Endothelial cell of umbilical vein (primary cell): ENCODE measurements at places on chromosomes 11 and 22. TPM values are rescaled to one million over a fixed set of nuclear protein-coding genes. Genes with fewer than 3 reads are reported as not detected.

The ADM gene
- total RNA-seq, result 36.7 and 45.3 TPM in 2 replicates

GRCh38 chr22:39314251-39314971 is 5.0 kb downstream of the RPL3 start:
- H3K27ac ChIP-seq, result no peak overlapping the region
- peaks cover 42% of the 10 kb centered on the region for H3K4me1 ChIP-seq
- no peak overlapping the region for H3K4me3 ChIP-seq
- DNase-seq, result no peak
- no peaks in the 10 kb centered on the region for H3K27me3 ChIP-seq

- H3K27ac ChIP-seq, result no peak overlapping the region
- peaks cover 22% of the 10 kb centered on the region for H3K4me1 ChIP-seq
- no peak overlapping the region for H3K4me3 ChIP-seq
- DNase-seq, result no peak
These were observed 6.9 kb downstream of the TRABD start for GRCh38 chr22:50192436-50193204.

The OR52N4 gene
- total RNA-seq, result not detected in 2 replicates

The CCDC188 gene
- 9.4 and 11.6 TPM in 2 replicates for total RNA-seq

The NPAS4 gene
- not detected in 2 replicates for total RNA-seq

The SORL1 gene
- total RNA-seq, result 0.16 and 0.31 TPM in 2 replicates

- no peaks in the 10 kb centered on the region for H3K27me3 ChIP-seq
- H3K4me1 ChIP-seq, result no peaks in the 10 kb centered on the region
These were observed 174.2 kb upstream of the DDI1 start for GRCh38 chr11:103862094-103862801.

DNA sequence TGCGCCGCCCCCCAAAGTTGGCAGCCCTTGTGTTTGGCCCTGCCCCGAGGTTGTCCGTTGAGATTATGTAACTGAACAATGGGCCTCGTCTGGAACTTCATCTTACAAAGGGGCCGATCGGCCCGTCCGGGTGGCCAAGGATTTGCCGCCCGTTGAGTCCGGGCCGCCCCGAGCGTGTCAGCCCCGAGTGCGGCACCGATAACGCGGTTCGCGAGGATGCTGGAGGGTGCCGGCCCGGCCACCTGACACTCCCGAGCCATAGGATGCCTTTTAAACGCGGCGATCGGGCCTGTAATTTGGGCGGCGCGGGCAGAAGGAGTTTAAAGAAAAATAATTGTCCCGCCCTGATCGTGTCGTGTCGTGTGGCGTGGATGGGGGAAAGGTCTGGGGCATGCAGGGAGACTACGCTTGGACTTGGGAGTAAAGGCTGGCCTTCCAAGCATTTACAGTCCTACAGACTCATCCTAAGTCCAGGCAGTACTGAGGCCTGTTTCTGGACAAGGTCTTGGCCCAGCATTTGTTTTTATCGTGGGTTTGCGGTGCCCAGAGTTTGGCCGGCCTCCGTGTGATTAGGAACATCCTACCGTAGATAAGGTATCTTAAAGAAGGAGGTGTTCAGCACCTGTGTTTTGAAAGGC is 1.3 kb downstream of the WEE1 start:
- H3K36me3 ChIP-seq, result no peaks in the 10 kb centered on the region
- peak overlapping the region; percentile 83 for H3K27ac ChIP-seq
- DNase-seq, result peak; percentile 51

GRCh38 chr22:25692397-25693267 is 49.4 kb upstream of the MYO18B start:
- H3K27ac ChIP-seq, result no peak overlapping the region
- no peaks in the 10 kb centered on the region for H3K27me3 ChIP-seq
- H3K36me3 ChIP-seq, result no peaks in the 10 kb centered on the region
- H3K4me3 ChIP-seq, result no peak overlapping the region
- no peak for DNase-seq

DNA sequence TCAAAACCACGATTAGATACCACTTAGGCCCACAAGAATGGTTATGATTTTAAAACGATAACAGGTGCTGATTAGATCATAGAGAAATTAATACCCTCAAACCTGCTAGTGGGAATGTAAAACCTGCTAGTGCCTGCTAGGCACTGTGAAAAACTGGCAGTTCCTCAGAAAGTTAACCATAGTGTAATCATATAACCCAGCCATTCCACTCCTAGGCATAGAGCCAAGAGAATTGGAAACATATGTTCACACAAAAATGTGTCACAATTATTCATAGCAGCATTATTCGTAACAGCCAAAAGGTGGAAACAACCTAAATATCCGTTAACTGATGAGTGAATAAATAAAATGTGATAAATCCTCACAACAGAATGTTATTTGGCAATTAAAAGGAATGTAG is 122.2 kb upstream of the SYN3 start:
- no peaks in the 10 kb centered on the region for H3K4me1 ChIP-seq
- DNase-seq, result no peak
- no peak overlapping the region for H3K4me3 ChIP-seq
- H3K36me3 ChIP-seq, result no peaks in the 10 kb centered on the region
- no peak overlapping the region for H3K27ac ChIP-seq
- H3K27me3 ChIP-seq, result no peaks in the 10 kb centered on the region

DNA sequence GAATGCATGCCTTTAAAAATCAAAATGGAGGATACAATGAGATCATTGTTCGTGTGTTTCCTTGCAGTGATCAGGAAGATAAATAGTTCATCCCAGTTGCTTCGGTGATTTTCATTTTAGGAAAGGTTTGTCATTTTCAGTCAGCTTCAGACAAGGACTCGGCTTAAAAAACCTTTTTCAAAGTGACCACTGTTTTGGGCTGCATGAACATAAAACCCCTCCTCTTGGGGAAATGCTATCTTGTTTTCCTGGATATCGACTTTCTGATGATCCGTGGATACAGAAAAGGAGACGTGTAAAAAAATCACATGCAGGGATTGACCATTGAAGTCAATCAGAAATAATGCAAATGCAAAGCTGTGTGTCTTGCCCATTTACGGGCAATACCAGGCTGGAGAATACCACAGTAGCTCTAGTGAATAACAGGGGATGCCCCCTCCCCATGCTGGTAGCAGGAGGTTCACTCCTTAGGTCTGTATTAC is 146.8 kb downstream of the MAML2 start:
- peaks cover 6% of the 10 kb centered on the region for H3K4me1 ChIP-seq
- H3K36me3 ChIP-seq, result no peaks in the 10 kb centered on the region
- DNase-seq, result no peak
- H3K27ac ChIP-seq, result no peak overlapping the region
- H3K4me3 ChIP-seq, result no peak overlapping the region

DNA sequence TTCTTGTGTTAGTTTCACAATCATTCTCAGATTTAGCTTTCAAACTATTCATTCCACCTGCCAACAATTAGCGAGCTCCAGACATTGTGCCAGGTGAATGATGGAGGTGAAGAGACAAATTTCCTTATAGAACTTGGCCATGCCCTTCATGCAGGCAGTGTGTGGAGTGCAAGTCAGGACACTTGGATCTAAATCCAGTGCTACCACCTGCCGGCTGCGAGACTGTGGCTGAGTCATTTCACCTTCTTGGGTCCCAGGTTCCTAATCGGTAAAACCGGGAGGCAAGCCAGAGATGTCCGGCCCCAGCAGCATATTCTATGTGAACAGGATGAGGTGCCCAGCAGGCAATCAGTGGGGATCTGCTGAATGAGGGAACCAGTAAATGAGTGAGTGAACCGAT is 18.6 kb upstream of the EHF start:
- H3K4me3 ChIP-seq, result no peak overlapping the region
- no peak overlapping the region for H3K27ac ChIP-seq
- no peaks in the 10 kb centered on the region for H3K27me3 ChIP-seq
- peaks cover 16% of the 10 kb centered on the region for H3K4me1 ChIP-seq
- no peak for DNase-seq

The PATE2 gene
- 0.31 TPM in 1 of 2 replicates, not detected in the other for total RNA-seq

The KIRREL3 gene
- total RNA-seq, result not detected in 2 replicates

The GDPD4 gene
- total RNA-seq, result not detected in 2 replicates

DNA sequence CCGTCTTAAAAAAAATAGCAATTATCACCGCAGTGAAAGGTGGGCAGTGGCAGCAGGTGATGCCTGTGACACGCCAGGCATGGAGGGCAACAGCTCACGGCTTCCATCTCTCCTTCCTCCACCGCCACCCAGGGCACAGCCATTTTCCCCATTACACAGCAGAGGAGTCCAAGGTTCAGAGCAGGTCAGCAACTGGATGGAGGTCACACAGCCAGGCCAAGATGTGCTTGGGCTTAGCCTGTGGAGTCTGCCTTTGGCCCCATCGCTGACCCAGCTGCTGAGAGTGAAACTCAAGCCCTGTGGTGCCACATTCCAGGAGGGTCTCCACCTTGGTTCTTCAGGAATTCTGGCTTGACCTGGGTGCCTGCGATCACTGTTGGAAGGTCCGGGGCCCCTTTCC is 411.1 kb downstream of the SHANK2 start:
- no peaks in the 10 kb centered on the region for H3K27me3 ChIP-seq
- no peaks in the 10 kb centered on the region for H3K4me1 ChIP-seq
- H3K36me3 ChIP-seq, result no peaks in the 10 kb centered on the region
- DNase-seq, result no peak
- H3K4me3 ChIP-seq, result no peak overlapping the region
- H3K27ac ChIP-seq, result no peak overlapping the region

DNA sequence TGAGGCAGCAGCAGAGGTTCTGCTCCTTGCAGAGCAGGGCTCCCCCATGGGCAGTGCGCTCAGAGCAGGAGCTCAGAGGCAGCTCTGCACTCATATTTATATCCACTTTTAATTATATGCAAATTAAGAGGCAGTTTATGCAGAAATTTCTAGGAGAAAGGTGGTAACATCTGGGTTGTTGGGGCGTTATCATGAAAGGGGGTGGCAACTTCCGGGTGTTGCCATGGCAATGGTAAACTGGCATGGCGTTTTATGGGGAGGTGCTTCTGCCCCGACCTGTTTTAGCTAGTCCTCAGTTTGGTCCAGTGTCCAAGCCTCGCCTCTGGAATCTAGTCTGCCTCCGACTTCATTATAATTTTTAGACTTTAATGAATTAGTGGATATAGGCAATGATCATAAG is 1191.7 kb downstream of the TBC1D22A start:
- no peak for DNase-seq
- H3K4me3 ChIP-seq, result no peak overlapping the region
- H3K27ac ChIP-seq, result no peak overlapping the region
- no peaks in the 10 kb centered on the region for H3K36me3 ChIP-seq

GRCh38 chr11:123135863-123136446 is 59.1 kb downstream of the CLMP start:
- no peak overlapping the region for H3K4me3 ChIP-seq
- no peaks in the 10 kb centered on the region for H3K27me3 ChIP-seq
- no peak for DNase-seq
- H3K27ac ChIP-seq, result no peak overlapping the region
- H3K36me3 ChIP-seq, result no peaks in the 10 kb centered on the region

DNA sequence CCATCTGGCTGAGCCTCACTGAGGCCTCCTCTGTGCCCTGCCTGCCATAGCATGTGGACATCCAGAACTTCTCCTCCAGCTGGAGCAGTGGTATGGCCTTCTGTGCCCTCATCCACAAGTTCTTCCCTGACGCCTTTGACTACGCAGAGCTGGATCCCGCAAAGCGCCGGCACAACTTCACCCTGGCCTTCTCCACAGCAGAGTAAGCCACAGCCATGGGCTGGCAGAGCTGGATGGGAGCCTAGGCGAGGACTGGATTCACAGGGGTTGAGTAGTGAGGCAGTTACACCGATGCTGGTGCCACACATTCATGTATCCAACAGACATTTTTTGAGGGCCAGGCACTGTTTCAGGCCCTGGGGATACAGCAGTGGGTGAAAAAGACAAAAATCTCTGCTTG is 9.1 kb downstream of the SMTNL1 start:
- no peak for DNase-seq
- no peaks in the 10 kb centered on the region for H3K4me1 ChIP-seq
- H3K27me3 ChIP-seq, result peaks cover 2% of the 10 kb centered on the region

- H3K4me1 ChIP-seq, result no peaks in the 10 kb centered on the region
- no peak overlapping the region for H3K4me3 ChIP-seq
- no peak for DNase-seq
These were observed 51.6 kb upstream of the LINC01488 start for GRCh38 chr11:69429716-69430491.

The TRPC6 gene
- not detected in 2 replicates for total RNA-seq

GRCh38 chr22:31556627-31557203 is 60.4 kb downstream of the SFI1 start:
- H3K36me3 ChIP-seq, result peaks cover 2% of the 10 kb centered on the region
- H3K27ac ChIP-seq, result no peak overlapping the region
- no peak overlapping the region for H3K4me3 ChIP-seq
- DNase-seq, result peak; percentile 53

The B4GALNT4 gene
- 5.2 and 9.6 TPM in 2 replicates for total RNA-seq

DNA sequence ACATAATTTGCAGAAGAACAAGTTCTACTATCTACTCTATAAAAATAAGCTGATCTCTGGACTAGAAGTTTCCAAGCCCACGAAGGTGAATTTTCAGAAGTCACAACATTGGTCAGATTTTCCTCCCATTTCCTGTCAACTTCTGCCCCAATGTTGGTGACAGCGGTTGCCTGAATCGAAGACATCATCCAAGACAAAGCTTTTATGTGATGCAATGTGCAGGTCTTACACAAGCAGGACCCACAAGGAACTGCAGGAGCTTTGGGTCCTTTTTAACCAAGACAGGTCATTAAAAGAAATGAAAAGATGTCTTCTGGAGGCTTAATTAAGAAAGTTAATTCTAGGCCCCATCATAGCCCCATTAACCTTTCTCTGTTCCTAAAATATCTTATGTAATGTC is 125.6 kb upstream of the BLID start:
- H3K4me3 ChIP-seq, result no peak overlapping the region
- no peaks in the 10 kb centered on the region for H3K27me3 ChIP-seq

DNA sequence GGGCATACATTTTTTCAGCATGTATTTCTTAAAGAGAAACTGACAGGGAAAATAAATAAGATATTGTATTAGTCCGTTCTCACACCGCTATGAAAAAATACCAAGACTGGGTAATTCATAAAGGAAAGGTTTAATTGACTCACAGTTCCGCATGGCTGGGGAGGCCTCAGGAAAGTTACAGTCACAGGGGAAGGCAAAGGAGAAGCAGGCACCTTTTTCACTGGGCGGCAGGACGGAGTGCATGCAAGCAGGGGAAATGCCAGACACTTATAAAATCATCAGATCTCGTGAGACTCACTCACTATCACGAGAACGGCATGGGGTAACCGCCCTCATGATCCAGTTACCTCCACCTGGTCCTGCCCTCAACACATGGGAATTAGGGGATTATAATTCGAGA is 44.2 kb downstream of the PPFIA1 start:
- H3K27ac ChIP-seq, result peak overlapping the region; percentile 36
- H3K4me1 ChIP-seq, result peaks cover 3% of the 10 kb centered on the region
- peak; percentile 66 for DNase-seq
- H3K4me3 ChIP-seq, result no peak overlapping the region
- H3K27me3 ChIP-seq, result no peaks in the 10 kb centered on the region
- H3K36me3 ChIP-seq, result no peaks in the 10 kb centered on the region
